ENCODE measurements at places on chromosomes 11 and 22. TPM values are rescaled to one million over a fixed set of nuclear protein-coding genes. Genes with fewer than 3 reads are reported as not detected.

- peak; percentile 36 for DNase-seq
Observed at GRCh38 chr11:57499413-57499982, 16.0 kb downstream of the SLC43A1 start.

GRCh38 chr11:44424841-44425240, 114.9 kb upstream of the ALX4 start:
- no peak for DNase-seq

- DNase-seq: no peak
Observed at GRCh38 chr22:17192186-17192585, 27.0 kb downstream of the ADA2 start.

DNA sequence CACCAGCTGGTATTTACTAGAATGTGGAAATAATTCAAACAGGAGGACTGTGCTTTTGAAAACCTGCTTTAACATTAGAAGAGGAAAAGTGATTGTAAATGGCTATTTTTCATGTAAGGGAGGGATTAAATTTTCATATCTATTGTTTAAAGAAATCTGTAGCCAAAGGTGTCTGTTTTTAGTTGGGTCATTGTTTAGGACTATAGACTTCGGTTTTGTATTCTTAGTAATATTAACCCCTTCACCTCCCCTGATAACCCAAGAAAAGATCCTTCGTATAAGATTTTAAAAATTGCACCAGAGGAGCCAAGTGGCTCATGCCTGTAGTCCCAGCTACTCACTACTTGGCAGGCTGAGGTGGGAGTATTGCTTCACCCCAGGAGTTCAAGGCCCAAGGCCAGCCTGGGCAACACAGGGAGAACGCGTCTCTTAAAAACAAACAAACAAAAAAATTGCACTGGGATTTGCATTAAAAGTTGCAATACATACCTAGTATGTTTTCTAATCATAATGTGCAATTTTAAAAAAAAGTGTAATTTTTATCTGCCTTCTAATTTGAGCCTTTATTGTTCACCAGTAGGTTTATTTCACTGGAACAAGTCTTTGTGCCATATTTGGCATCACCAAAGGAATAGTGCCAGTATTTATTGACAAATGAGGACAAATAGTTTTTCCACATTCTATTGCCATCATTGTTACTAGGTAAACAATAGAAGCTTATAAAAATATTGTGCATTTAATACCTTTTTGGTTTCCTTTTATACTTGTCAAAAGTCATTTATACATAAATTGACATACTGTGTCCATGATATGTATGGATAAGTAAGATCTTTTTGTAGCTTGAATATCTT, 34.3 kb downstream of the MTMR3 start:
- DNase-seq: no peak

GRCh38 chr11:10301656-10302358, 3.1 kb upstream of the ADM start:
- no peak for DNase-seq

GRCh38 chr11:128711136-128711535, 17.3 kb downstream of the FLI1 start:
- DNase-seq: no peak

GRCh38 chr22:49082451-49082850, 745.2 kb downstream of the BRD1 start:
- DNase-seq: no peak

- no peak for DNase-seq
Observed at GRCh38 chr22:44371741-44372525, 59.2 kb upstream of the SHISAL1 start.

Gene PDE2A
- 0.44 TPM for polyA plus RNA-seq

Gene ART1
- polyA plus RNA-seq: not detected

Gene ZNF280A
- polyA plus RNA-seq: not detected

Gene SLC22A12
- polyA plus RNA-seq: not detected

Gene OR5B21
- polyA plus RNA-seq: not detected
